ENCODE measurements at places on chromosomes 1 and 21.

DNA sequence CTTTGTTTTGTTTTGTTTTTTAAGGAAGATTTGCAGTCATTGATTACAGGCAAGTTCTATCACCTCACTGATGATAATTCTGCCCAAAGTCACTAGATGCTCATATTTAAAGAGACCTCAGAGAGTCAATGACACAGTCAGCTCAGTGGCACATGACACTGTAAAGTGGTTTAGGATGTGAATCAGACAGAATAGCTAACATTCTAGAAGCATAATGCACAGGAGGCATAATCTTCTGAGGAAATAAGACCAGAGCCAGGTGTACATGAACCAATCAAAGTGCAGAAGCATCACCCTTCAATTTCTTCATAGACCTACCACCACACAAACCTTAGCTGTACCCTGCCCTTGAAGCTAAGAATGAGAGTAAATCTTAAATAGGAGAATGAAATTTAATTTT, 268.5 kb downstream of the BRINP2 start:
- no peak for DNase-seq

GRCh38 chr1:65558215-65558614, 137.7 kb downstream of the LEPR start:
- no peak for DNase-seq

DNA sequence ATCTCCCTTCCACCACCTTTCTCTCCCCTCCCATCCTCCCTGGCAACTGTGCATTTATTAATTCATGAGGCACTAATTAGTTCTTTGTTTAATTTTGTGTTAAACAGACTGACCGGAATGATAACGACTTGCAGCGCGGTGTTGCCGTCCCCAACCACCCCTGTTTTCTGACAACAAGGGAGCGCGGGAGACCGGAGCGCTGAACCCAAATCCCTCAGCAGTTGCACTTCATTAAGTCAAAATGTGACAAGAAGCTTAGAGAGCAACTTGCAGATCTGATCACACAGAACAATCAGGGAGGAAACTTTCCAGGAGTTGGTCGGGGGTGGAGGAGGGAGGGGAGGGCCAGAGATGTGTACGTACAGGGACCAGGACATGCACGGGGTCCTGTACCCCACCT, 89.2 kb downstream of the CASZ1 start:
- DNase-seq: no peak

DNA sequence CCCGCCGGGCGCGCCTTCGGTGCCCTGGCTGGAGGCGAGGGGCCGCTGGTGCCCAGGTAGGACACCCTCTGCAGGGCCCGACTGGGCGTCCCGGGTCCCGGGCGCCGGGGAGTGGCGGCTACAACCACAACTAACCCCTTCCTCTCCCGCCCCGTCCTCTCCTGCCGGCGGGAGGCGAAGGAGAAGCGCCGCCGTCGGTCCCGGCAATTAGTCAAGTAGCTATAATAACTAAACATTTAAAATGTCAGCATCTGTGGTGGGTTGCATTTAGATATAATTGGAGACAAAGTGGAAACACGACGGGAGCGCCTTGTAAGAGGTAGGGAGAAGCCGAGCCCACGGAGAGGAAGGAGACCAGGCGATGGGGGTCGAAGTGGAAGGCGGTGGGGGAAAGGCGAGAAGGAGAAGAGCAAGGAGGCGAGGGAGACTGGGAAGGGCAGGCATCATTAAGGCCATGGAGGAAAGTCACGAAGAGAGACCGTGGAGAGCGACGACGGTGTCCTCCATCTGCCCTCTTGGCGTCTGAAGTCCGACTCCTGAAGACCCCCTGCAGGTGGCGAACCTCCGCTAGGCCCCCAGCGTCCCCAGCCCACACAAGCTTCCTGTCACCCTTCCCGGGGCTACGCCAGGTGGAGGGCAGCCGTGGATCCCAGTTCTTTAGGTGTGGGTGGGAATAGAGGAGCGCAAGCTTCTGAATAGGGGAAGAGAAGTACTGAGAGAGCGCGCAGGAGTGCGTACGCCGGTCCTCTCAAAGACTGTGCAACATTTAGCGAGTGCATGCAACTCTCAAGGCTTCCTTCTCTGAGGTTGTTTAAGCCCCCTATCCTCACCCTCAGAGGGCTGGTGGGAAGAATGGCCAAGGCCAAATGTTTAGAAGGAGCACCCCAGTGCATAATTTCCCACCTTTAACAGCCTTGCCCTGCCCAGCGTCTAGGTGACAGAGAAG, 1.6 kb downstream of the CNIH3 start:
- DNase-seq: no peak

DNA sequence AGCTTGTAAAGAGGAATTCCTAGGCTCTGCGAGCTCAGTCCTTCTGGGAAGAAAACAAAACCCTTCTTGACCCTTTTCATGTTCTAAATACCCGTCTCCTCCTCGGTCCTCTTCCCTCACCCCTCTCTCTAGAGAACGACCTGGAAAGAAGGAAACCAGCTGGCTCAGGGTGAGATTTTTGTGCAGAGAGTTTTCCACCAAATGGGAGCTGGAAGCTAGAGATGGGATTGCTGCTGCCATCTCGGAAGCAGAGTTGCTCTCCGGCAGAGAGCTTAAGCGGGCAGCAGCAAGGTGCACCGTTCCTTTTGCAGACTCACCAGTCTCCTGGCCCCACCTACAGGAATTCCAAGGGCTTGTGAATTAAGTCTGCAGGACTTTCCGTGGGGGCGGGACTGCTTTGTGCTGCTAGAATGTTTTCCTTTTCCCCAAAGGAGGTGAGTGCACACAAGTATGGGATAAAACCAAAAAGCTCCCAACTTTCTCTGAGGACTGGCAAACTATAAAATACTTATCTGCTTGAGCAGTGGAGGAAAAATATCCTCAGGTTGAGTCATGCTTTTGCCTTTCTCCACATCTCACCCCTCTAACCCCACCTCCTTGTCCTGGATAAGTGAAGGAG, 29.1 kb upstream of the KIAA0040 start:
- no peak for DNase-seq

DNA sequence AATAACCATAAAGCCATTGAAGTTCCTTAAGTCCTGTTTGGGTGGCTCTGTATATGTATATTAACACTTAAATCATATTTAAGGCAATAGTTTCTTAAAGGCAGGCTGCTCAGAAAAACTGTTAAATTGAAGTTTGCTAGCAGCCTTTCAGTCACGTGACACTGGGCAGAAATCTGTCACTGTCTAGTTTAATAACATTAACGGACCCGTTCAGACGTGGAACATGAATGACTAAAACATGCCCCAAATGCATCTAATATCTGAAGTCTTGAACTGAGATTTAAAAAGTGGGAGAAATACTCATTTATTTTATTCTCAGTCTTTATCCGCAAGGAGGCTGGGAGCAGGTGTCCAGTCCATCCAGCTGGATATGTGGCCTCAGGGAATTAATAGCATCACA, 3.3 kb upstream of the SPATA1 start:
- DNase-seq: no peak

DNA sequence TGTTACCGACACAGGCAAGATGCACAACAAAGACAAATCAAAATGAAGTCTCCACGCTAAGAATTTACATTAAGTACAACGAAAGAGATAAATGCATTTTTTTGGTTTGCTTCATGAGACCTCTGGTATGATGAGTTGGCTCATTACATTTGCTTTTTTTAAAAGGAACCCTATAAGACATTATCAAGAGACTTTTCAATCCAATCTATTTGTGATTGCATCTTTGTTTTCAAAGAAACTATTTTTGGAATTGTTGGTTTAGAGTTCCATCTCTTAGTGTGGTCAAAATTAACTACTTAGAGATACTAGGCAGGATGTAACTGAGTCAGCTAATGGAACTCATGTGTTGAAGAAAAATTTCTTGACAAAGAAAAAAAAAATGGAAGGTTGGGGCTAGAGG, 200.1 kb downstream of the ZC3H11B start:
- DNase-seq: no peak
